ENCODE measurements at places on chromosomes 7 and 10.

DNA sequence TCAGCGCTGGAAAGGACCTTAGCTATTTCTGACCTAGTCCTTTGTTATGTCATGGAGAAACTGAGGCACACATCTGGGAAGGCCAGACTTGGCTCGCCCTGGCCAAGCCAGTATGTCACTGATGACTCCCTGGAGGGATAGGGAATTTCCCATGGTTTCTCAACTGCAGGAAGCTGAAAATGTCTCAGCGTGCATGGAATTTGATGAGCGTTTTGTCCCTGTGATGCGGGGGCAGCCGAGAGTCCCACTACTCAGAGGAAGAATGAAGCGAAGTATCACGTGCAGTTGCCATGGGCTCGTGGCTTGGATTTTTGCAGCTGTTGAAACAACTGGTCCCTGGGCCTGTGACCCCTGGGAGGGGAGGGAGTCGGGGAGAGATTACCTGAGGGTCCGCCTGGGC lies 44.8 kb downstream of the CLIP2 start:
- no peak for DNase-seq

GRCh38 chr7:69638674-69639073 lies 40.4 kb downstream of the AUTS2 start:
- no peak for DNase-seq

- peak; percentile 77 for DNase-seq
Measured at GRCh38 chr7:99312316-99313203, 13.1 kb upstream of the ARPC1A start.

DNA sequence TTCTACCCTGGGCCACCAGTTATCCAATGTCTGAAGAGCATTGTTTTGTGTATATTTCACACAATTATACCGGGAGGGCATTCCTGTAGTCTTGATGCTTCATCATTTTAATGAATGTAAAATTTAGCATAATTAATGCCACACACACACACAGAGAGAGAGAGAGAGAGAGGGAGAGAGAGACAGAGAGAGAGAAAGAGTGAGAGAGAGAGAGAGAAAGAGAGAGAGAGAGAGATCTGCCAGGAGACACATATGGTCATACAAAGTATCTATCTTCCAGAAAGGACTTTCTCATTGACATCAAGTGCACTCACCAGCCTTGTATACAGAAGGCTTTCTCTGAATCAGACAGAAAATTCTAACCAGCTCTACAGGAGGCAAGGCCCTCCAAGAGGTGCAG lies 72.3 kb downstream of the KLF6 start:
- DNase-seq: no peak

GRCh38 chr10:85857791-85858190 lies 508.8 kb downstream of the GRID1 start:
- no peak for DNase-seq

GRCh38 chr7:151550656-151551286 lies 31.1 kb upstream of the RHEB start:
- no peak for DNase-seq

- DNase-seq: no peak
Measured at GRCh38 chr7:22288202-22288601, 68.8 kb downstream of the RAPGEF5 start.

- DNase-seq: no peak
Measured at GRCh38 chr10:64626924-64627323, 1105.7 kb downstream of the REEP3 start.

GRCh38 chr7:134891262-134891695 lies 95.0 kb upstream of the AGBL3 start:
- no peak for DNase-seq

- no peak for DNase-seq
Measured at GRCh38 chr7:27560706-27561235, 101.9 kb downstream of the HIBADH start.
